ENCODE measurements at places on chromosomes 5 and 9.

GRCh38 chr9:78939311-78940065, 632.3 kb upstream of the TLE4 start:
- DNase-seq: no peak

- no peak for DNase-seq
Measured at GRCh38 chr9:130150779-130151382, 21.3 kb upstream of the NCS1 start.

- DNase-seq: no peak
Measured at GRCh38 chr5:176529741-176530141, 7.5 kb downstream of the RNF44 start.

- no peak for DNase-seq
Measured at GRCh38 chr5:143586781-143587362, 183.4 kb upstream of the NR3C1 start.

DNA sequence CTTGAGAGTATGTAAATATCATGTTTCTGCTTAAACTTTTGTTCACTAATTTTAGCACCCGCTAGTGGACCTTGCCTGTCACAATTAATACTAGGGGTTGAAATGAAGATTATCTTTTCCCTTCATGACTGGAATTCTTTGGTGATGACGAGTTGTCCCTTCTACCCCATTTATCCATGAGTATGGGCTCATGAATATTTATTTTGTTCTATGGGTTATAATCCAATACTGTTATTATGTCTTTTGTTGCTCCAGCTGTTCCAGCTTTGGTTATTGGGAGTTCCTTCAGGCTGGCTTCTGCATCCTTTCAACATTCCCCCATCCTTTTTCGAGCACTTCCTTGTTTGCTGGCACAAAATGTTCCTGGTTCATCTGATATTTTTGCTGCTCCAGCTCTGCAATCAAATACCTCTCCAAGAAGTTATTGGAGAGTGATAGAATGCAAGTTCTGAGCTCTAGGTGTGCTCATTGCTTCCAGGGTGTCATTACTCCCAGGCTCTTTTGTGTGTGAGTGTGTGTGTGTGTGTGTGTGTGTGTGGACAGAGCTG, 19.7 kb upstream of the ARHGEF28 start:
- DNase-seq: no peak

DNA sequence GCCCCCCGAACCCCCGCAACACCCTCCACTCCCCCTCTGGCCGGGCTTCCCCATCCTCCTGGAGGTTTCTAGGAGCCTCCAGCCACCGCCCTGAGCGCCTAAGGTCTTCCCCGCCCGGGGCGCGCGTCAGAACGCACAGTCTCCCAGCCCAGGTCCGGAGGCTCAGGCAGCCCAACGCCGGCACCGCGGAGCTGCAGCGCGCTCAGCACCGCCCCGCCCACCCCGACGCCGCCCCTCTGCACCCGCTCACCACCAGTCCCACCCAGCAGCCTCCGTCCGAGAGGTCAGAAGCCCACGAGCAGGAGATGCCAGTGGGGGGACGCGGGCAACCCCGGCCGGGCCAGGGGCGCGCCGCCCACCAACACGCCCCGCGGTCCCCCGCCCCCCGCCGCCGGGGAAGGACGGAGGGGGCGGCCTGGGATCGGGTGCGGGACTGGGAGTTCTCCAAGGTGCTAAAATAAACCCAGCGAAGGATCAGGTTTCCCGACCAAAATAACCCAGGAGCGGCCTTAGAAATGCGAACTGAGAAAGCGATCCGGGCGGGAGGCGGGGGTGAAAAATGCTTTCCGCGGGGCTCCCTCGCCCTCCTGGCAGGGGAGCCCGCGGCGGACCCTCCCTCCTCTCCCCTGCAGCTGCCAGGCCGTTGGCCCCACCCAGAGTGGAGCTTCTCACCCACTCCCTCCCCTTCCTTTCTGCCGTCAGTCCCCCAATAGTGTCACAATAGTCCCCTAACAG, 6.5 kb upstream of the FAM78A start:
- DNase-seq: no peak

GRCh38 chr5:168227973-168228615, 63.4 kb upstream of the WWC1 start:
- peak; percentile 46 for DNase-seq

DNA sequence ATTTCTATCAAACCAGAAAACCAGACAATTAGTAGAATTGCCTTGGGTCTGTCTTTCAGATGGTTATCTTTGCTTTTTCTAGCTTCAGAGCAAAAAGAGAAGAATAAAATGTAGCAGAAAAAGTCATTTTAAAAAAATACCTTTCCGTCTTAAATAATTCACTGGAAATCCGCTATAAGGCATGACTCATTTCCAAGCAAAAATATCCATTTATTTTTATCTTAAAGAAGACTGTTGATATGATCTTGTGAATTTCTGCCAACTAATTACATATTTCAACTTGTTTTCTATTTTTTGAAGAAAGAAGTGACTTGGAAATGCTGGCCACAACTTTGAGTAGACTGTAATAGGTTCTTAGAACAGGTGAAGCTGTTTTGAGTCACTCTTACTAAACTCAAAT, 83.7 kb downstream of the VCAN start:
- DNase-seq: no peak

- peak; percentile 22 for DNase-seq
Measured at GRCh38 chr9:86614871-86615849, 260.9 kb upstream of the TUT7 start.

GRCh38 chr5:93249651-93250289, 331.2 kb downstream of the NR2F1-AS1 start:
- no peak for DNase-seq

- DNase-seq: peak; percentile 97
Measured at GRCh38 chr5:151758430-151759241, at the start of gene ATOX1. Gene ATOX1 (minus strand): TSS chr5:151758631. CDS start chr5:151758551, 80 bp downstream.

DNA sequence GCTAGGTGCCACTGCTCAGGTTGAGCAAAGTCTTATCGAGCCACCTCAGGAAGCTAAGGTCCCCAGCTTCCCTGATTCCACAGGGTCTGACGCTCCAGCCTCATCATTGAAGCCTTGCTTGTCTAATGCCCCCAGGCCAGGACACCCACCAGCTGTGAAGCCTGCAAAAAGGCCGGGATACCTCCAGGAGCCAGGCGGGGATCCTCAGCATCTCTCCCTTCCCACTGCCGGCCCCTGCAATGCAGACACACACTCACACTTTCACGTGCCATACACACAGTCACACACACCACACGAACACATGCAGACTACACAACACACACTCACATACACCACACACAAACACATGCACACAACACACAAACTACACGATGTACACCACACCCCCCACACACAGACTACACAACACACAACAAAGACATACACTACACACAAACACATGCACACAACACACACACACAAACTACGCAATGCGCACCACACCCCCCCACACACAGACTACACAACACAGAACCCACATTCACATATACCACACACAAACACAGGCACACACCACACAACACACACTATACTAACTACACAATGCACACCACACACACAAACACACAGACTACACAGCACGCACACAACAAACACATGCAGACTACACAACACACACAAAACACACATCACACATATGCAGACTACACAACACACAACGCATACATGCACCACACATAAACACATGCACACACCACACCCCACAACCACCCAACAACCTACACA, 17.8 kb upstream of the S1PR3 start:
- no peak for DNase-seq

- peak; percentile 15 for DNase-seq
Measured at GRCh38 chr5:86679529-86679928, 61.8 kb downstream of the COX7C start.

GRCh38 chr5:163534492-163535094, 29.2 kb downstream of the MAT2B start:
- DNase-seq: no peak

Measured in suppressor macrophage treated with lipopolysaccharide for 1 hour (primary cell).